Colonic mucosa (tissue), 4 donors: ENCODE measurements at places on chromosomes 13 and 19. TPM values are rescaled to one million over a fixed set of nuclear protein-coding genes. Genes with fewer than 3 reads are reported as not detected.

Gene MBD3L2
- total RNA-seq = not detected

GRCh38 chr13:105969761-105970160 is 565.7 kb downstream of the EFNB2 start:
- no peak for DNase-seq

DNA sequence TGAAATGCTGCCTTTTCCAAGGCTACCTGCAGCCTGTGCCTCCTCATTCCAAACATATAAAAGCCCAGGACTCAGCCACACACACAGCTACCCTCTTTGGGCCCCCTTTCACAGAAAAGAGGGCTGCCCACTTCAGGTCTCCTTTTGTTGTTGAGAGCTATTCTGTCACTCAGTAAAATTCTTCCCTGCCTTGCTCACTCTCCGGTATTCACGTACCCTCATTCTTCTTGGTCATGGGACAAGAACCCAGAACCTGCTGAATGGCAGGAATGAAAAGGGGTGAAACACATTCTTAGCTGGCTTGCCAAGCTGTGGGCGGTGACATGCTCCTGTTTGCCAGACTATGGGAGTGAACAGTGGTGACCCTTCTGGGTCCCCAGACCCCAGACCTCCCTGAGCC is 338.0 kb upstream of the ATXN8OS start:
- DNase-seq = no peak

DNA sequence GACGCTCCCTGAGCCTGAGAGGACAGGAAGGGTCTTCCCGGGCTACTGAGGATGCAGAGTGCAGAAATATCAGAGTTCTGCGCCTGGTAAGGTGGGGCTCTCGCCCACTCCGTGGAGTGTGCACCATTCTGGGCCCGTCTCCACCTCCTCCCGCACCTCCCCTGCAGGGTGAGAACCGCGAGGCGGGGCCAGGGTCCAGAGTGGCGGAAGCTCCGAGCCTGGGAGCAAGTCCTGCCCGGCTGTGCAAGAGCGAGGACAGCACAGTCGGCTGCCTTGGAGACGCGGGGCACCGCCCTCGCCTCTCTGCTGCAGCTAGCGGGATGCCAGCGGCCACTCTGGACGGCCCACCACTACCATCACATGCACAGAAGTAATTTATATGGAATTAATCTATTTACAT is 2304.4 kb downstream of the PCDH9 start:
- no peak for DNase-seq

- DNase-seq = no peak
These were observed 41.7 kb downstream of the PCDH17 start for GRCh38 chr13:57673197-57673596.

GRCh38 chr19:17458970-17459369 is 1.8 kb downstream of the NXNL1 start:
- DNase-seq = no peak

DNA sequence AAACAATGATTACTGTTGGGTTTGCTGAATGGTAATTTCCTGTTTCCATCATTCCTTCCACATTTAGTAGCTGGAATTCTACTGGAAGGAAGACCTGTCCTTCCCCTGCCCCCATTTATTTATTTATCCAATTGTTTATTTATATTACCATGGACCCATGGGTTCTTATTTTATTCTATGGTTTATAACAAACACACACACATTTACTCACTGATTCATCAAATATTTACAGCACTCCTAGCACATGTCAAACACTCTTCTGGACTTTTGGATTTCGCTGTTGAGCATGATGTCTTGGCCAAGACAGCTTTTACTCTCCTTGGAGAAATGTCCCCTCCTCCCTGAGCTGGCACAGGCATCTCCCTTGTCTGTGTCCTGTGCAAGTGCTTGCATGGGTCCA is 227.8 kb upstream of the MAB21L1 start:
- no peak for DNase-seq
